ENCODE measurements at places on chromosomes 2 and 18.

DNA sequence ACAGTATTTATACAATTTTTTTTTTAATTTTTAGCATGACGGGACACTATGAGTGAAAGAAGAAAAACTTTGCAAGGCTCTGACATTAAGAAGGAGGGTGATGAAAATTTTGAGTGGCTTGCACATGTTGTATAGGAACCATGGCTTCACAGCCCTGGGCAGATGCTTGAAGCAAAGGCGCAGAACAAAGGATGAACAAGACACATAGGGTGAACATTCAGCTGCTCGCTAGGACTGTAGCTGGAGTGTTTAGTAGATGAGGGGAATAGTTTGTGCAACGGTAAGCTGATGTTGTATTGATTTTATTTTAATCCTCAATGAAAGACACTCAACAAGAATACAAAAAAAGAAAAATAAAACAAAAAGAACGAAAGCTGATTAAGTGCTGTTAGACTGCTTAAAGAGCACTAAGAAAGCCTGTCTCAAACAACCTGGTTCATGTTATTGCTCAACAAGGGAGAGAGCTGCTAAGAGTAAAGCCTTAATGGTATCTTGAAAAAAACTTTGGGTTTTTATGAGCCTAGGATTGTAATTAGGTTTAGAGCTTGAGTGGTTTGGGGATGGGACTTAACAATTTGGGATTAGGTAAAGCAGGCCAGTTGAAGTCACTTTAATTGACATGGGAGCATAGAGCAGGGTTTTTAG is 41.2 kb upstream of the GCFC2 start:
- no peak for DNase-seq

- DNase-seq = no peak
These were observed 67.5 kb downstream of the PLCL1 start for GRCh38 chr2:197871780-197872456.

DNA sequence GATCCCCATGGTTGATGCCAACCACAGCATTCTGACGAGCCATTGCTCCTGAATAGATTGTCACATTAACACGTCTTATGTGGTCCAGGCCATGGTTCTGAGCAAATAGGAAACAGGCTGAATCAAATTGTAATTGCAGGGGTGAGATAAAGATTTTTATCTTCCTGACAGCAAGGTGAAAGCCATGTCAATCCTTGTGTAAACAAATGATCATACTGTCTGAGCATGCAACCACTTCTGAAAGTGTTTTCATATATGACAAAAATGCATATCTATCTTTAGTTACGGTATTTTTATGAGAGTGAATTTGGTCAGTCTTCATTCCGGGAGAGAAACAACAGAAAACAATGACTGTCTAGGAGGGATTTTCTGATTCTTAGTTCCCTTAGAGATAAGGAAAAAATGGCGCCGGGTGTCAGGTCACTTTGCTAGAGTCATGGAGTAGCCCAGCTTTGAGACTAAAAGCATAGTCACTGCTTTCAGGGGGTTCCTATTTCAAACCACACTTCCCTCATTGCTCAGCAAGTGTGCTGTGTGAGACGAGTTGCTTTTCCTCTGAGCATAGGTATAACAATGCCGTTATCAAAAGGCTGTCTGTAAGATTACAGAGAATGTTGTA is 958.9 kb downstream of the DCDC2C start:
- DNase-seq = no peak

GRCh38 chr2:119254601-119255080 is 31.0 kb downstream of the STEAP3 start:
- DNase-seq = no peak

GRCh38 chr2:235432741-235433520 is 60.9 kb upstream of the AGAP1 start:
- no peak for DNase-seq

GRCh38 chr18:11021477-11021876 is 127.9 kb downstream of the PIEZO2 start:
- no peak for DNase-seq

DNA sequence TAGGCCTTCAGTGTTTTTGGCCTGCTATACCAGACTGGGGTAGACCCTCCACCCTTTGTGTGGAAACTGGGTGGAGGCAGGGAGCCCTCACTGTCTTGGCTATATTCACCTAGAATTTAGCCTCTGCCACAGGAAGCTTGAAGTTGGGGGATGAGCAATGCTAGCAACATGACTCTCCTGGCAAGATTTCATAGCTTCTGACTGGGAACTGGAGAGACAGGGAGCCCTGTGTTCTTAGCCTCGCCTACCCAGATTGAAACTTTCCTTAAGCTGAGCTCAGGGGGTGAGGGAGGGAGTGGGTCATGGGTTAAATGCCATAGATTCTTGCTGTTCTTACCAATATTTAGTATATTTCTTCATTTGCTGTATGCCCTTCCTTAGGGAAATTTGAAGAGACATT is 46.8 kb upstream of the FAM98A start:
- DNase-seq = no peak

DNA sequence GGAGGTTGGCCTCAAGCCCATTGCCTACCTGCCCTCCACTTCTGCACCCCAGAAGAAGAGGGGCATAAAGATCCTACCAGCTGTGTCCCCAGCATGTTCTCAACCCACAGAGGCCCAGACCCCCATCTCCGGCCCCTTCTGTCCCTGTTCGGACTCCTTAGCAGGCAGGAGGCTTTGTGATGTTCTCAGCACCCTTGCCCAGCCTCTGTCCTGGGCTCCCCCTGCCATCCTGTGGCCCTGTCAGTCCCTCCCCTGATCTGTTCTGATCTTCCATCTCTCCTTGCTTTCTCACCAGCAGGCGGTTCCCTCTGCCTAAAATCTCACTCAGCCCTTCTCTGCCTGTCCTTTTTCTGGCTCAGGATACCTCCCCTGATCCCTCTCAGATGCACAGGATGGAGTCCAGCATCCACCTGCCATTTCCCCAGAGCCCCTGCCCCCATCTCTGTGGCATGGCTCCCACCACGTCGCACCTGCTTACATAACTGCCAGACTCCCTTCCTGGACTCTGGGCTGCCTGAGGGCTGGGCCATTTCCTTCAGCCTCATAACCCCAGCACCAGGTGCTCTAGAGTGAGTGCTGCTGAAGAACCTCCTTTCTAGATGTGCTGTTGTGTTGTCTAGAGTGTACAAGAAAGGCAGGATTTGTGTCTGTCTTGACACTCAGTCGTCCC is 134.0 kb downstream of the CTIF start:
- no peak for DNase-seq

DNA sequence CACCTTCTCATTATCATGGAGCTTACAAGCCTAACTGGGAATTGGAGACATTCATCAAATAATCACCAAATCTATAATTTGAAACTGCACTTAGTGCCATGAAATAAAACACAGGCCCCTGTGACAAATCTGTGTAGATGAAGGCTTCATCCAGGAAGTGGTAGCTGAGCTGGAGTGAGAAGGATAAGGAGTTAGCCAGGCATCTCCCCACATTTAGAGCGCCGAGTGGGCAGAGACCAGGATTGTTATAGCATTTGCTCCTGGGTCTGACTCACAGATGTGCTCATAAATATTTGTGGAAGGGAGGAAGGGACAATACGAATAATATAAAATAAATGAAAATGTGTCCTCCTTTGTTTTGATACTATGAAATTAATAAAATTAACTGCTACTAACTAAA is 2.5 kb upstream of the MAT2A start:
- DNase-seq = no peak

DNA sequence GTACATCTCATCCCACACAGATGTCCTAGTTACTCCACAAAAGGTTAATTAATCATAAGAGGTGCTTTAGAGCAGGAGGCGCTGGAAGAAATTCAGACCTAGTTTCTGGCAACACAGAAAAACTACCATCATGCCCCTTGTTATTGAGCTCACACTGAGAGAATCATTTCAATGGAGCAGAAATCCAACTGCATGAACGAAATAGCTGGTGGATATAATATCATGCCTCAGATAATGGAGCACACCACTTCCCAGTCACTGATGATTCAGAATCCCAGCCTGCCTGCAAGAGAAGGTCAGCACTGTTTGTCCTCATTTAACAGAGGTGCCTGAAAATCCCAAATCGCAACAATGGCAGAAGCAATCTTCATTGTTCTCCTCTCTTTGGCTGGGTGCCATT is 125.8 kb upstream of the CREB1 start:
- no peak for DNase-seq

DNA sequence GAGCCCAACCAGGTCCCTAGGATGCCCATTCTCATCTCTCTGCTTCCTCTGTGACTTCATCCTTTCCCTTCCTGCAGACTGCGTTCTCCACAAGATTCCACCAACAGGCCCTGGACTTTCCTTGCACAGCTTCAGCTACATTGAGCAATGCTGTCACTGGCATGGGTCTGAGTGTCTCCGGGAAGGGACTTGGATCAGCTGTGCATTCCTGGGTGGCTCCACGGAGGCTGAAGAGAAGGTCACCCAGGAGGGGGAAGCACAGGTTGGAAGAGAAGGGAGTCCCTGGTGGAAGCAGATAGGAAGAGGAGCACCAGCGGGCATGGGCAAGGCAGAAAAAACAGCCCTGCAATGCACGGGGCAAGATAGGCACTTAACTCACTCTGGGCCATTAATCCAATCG is 140.5 kb downstream of the UXS1 start:
- DNase-seq = no peak

- DNase-seq = no peak
These were observed 9.9 kb downstream of the GPN1 start for GRCh38 chr2:27638709-27639108.

DNA sequence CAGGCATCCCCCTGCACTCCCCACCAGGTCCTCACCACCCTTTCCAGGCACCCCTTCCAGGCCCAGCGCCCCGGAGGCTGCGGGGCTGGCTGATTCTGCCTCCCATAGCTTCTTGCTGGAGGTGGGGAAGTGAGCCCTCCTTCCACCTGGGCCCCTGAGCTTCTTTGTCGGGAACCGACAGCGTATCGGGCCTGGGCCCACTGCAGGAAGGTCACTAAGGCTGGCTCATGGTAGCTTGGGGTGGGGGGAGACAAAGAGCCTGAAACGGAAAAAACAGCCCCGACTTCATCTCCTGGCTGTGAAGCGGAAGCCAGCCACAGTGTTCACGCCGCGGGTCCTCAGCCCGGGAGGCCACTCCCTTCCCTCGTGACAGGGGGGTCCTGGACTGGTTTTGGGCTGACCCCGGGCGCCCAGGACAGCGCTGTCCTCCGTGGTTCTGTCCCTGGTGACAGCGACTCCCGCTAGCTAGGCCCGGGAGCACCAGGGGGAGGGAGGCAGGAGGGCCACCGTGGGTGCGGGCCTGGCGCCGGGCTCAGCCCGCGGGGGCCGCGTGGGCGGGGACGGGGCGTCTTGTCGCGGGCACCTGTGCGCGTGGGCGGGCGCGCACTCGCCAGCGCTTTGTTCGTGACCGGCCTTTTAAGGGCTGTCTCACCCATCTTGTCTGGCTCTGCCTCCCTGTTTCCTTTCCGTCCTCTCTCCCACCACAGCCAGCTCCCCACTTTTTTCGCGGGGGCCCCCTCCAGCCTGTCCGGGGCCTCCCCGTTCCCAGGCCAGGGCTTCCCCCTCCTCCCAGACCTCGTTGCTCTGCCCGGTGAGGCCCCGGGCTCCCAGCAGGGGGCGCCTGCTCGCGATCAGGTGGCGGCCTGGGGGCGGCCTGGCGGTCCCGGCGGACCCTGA is 64.9 kb downstream of the DNMT3A start:
- DNase-seq = peak; percentile 24
